ENCODE measurements at places on chromosomes 5 and 9.

GRCh38 chr5:58077966-58078365, 381.9 kb downstream of the PLK2 start:
- DNase-seq = no peak

GRCh38 chr5:74651710-74652109, 11.2 kb upstream of the ENC1 start:
- no peak for DNase-seq

DNA sequence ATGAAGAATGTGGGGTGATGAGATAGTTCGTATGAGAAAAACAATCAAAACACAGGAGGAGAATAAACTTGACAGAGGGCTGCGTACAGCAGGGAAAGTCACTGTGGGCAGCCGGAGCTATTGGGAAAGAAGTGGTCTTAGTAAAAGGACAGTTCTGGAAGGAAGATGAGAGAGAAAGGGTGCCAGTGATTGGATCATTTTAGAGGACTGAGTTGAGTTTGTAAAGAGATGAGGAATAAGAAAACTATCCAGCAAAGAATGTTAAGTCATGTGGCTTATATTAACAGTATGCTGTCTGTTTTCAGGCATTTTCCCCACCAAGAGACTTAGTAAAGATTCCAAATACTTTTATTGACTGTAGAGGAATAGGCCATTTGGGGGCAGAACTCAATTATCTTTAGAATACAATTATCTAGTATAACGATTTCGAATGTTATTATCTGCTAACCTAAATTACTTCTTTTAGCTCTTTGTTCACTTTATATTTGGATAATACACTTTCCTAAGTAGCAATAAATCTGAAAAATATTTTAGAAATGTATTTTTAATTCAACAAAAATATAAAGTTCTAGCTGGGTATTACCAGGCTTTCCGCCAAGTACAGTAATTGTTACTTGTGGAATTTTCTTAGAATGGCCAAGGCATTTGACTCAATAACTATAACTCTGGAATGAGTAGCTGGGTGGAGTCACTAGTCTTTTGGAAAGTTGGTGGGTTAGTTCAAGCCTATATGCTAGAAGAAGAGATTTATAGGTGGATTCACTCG, 15.5 kb upstream of the LOX start:
- no peak for DNase-seq

DNA sequence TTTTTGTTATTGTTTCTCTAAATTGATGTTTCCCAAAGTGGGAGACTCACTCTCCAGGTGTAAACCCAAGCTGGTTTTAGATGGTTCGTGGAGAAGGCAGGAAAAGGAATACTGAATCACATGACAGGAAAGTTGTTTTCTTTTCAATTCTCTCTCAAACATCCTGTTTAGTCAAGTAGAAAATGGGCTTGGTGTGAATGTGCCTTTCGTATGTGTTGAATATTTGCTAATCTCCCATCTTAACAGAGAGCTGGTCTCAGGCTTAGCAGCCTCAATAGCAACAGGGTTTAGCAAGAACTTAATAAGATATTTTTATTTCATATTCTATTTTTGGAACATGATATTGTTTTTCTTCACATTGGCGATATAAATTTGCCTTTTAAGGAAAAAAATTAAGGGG, 119.7 kb downstream of the INSYN2B start:
- no peak for DNase-seq

GRCh38 chr9:93123561-93124283, 10.3 kb downstream of the NINJ1 start:
- no peak for DNase-seq

- DNase-seq = no peak
Measured at GRCh38 chr5:52598968-52599367, 188.7 kb upstream of the ITGA1 start.

DNA sequence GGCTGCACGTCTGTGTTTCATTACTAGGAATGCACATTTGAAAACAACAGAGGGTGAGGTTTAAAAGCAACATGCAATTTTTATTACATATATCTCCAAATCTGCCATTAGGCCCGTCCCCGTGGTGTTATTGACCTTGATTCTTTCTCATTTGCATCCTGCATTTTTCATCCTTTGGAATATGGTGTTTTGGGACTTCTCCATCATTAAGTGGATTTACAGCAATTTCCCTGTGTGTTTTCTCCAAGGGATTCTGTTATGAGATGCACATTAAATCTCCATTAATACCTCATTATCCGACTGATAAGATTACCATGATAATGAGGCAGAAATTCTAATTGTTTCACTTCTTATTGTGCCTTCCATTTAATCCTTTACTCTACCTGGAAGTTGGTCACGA, 117.6 kb downstream of the GAPVD1 start:
- no peak for DNase-seq

DNA sequence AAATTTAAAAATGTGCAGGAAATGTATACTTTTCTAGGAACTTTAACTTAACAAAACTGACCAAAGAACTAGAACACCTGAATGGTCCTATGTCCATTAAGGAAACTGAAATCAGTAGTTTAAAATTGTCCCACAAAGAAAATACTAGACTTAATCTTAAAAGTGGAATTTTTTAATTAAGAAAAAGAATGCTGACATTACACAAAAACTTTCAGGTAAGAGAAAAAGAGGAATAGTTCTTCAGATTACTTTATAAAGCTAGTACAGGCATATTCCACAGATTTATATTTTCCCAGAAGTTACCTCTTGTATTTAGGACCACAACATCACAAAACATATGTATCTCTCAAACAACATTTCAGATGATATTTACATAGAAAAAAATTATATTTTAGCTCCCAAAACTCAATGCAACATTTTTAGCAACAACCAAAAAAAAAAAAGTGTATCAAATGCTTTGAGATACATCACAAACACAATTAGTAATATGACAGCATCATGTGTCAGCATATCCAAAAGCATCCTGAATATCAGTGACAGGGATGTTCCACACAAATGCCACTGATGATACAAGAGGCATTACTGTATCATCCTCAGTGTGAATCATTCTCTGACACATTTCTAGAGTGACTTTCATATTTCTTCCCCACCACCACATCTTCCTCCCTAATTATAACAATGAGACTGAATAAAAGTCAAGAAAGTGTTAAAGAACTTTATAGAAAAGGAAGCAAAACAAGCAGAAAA, 264.0 kb downstream of the EPB41L4A start:
- no peak for DNase-seq

DNA sequence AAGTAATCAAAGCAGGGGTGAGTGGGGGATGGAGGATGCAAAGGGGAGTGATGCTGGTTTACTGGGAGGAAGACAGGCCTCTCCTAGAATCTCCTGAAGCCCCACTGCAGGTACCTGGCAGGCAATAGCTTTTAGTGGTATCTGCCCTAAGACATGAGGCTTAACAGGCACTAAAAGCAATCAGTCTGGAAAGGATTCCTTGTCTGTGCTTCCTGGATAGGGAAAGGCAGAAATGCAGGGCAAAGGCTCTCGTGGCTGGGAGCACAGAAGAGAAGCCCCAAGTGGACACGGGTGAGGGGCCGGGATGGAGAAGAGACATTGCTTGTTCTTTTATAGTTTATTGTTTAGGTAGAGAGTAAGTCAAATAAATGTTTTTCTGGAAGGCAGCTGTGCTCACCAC, 40.1 kb downstream of the CCNJL start:
- no peak for DNase-seq

DNA sequence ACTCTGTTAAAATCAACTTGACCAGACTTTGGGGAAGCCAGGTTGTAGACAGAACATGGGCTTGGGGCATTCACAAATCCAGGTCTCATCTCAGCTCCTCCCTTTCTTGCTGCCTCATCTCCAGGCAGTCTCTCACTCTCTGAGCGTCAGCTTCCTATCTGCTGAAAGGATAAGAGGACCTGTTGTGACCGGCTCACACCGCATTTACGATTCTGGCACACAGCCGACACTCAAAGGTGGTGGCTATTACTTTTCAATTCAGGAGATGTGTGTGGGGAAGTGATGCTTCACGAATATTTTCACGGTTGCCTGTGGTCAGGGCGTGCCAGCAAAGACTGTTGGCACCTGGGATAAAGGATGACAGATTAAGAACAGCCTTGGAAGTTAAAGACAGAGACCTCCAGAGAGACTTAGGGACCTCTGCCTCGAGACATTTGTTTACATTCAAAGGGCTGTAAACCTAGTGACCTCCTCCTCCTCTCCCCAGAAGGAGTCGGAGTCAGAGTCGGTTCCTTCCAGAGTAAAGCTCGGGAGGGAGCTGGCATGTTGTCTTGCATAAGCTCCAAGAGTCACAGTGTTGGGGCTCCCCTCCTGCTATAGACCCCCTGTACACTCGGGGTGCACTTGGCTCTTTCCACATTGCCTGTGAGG, 83.2 kb downstream of the AK8 start:
- no peak for DNase-seq

GRCh38 chr5:107373549-107374263, 297.0 kb downstream of the EFNA5 start:
- no peak for DNase-seq

DNA sequence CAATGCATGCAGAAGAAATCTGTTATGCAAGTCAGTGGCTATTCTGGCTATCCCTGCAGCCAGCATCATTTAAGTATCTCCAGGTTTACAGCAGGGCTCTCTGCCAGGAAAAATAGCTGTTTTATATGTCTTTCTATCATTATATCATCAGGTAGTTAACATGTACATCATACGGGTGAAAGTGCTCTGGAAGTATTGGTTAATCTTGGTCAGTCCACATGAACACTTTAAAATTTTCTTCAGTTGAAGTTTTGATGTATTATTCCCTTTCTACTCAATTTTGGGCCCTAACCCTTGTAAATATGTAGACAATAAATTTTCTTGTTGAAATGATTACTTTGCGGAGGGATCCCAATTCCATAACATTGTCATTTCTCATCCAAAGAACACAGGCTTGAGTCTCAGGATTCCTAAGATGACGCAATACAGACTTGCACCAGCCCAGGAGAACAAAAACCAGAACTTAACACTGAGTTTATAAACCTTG, 67.5 kb downstream of the SEMA6A start:
- no peak for DNase-seq

GRCh38 chr5:53671447-53671846, 111.0 kb downstream of the NDUFS4 start:
- DNase-seq = no peak

GRCh38 chr5:159907689-159908590, 8.3 kb upstream of the ADRA1B start:
- DNase-seq = no peak

GRCh38 chr9:21316860-21317259, 11.7 kb upstream of the IFNA5 start:
- no peak for DNase-seq

- no peak for DNase-seq
Measured at GRCh38 chr5:136053336-136054141, 24.8 kb downstream of the TGFBI start.

DNA sequence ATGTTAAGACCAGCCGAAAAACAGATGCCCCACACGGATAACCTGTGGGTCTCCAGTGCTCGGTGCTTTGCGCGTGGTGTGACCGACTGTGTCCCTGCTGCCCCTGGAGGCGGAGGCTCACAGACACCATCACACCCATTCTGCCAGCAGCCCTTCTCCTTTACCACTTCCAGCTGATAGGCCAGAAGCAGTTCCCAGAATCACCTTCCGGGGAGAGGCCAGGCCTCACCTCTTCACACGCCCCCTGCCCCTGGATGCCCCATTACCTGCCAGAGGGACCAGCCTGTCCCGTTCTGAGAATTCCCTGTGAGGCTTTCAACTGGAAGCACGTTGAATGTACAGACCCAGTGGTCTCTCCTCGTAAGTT, 21.6 kb upstream of the LRRC14B start:
- DNase-seq = no peak

DNA sequence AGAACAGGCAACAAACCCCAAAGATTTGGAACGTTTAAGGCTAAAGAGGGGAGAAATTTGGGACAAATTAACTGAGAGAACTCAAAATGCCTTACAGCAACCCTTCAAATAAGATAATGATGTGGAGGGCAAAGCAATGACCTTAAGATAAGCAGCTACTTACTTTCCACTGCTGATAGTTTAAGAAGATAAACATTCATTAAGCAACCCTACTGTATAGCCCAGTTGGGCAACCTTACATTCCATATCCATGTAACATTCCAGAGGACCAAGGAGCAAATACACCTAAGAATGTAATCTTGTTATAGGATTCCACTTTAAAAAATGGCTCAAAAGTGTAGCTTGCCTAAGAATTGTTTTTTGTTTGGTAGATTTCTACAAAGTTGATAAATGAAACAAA, 14.8 kb downstream of the ETF1 start:
- DNase-seq = no peak

GRCh38 chr9:633461-633860, 208.0 kb upstream of the DMRT1 start:
- no peak for DNase-seq
